ENCODE measurements at places on chromosomes 1 and 21.

DNA sequence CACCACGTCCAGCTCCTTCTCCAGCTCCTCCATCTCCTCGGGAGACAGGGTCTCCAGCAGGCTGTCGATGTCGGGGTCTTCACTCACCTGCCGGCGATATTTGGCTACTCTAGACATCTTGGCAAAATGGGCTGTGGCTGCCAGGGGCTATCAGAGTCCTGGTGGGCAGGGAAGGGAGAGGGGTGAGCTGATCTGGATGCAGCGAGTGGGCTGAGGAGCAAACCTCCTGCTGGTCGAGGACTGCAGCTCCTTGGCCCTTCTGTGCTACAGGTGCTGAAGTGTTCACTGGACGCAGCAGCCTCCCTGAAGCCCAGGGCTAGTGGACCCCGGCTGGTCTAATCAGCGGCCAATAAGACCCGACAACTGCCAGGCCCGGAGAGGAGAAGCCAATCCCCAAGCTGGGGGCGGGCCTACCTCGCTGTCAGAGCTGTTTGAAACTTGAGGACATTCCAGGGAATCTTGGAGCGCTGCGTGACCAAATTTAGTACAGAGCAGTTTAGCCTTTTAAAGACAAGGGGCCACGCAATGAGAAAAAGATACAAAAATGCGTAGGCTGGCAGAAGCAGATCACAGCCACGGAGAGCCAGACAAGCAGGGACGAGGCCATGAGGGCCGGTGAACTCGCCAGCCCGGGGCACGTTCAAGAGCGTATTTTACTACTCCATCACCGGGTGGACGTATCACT, at the start of gene LMOD1:
LMOD1 (minus strand) TSS at position 325 of the 685 bp plus-strand sequence; CDS start at position 117, 208 bp downstream.
- DNase-seq: peak; percentile 88

DNA sequence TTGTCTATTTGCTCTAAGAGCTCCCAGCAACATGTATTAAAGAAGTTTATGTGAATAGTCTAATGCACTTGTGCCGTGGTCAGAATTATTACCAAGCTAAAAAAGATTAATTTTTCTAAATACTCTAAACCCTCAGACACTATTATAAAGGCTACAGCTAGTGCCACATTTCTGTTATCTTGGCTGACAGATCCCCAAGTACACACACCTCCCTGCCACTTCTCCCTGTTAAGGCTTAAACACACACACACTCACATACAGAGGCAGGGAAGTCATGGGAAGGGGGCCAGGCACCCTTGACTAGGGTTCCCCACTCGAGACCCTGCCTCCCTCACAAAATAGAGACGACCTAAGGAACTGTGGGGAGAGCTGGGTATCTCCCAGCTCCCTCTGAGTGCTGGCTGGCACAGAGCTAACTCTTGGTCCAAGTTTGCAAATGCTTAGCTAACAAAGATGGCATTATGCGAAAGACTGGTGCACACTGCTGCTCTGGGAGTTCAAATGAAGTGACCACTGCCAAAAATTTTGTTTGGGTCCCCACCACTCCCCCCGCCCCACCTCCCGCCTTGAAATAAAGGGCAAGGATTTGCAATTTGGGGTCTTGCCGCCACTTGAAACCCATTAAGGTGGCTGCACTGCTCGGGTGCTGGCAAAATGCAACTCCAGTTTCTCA, 9.8 kb downstream of the SSBP3 start:
- DNase-seq: no peak

DNA sequence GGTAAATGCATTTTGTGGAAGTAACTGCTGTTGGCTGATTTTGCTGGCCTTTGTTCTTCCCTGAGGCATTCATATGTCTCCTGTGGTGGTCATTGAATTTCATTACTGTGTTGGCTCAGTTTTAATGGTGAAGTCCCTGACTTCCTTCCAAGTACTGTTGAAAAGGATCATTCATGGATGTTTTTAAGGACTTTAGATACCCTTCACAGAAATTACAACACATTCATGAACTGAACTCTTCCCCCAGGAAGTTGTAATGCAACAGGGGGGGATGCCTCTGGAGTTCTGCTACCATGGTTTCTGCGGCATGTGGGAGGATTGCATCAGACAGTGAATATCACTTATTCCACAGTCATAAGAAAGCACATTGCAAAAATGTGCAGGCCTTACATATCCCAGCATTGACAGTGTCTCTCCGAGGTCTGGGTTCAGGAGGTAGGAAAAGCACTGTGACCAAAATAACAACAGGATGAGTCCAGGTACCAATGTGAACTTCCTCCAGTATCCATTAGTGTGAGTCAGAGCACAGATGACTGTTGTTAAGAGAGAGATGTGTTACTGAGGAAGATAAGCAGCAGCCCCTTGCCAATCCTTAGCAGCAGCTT, 2.1 kb upstream of the RAB3GAP2 start:
- peak; percentile 39 for DNase-seq

- no peak for DNase-seq
Observed at GRCh38 chr1:172746091-172746949, 87.4 kb downstream of the FASLG start.

DNA sequence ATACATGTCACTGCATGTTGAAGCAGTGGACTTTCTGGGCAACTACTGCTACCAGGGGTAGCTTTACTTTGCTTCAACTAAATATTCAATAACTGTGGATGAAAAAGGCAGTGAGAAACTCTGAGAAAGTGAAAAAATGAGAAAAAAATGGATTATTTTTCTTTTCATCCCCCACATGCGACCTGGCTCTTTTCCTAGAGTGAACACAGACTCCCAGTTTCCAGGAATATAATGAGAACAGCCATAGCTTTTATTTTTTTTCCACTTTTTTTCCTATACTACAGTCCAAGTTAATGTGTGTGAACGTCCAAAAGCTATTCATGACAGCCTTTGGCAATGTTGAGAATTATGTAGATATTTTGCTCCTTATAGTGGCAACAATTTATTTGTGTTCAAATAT, 230.4 kb downstream of the DNM3 start:
- DNase-seq: no peak

- DNase-seq: peak; percentile 65
Observed at GRCh38 chr1:35708441-35708921, 10.2 kb downstream of the C1orf216 start.

- DNase-seq: peak; percentile 44
Observed at GRCh38 chr1:67939942-67940341, 106.7 kb upstream of the GNG12 start.

DNA sequence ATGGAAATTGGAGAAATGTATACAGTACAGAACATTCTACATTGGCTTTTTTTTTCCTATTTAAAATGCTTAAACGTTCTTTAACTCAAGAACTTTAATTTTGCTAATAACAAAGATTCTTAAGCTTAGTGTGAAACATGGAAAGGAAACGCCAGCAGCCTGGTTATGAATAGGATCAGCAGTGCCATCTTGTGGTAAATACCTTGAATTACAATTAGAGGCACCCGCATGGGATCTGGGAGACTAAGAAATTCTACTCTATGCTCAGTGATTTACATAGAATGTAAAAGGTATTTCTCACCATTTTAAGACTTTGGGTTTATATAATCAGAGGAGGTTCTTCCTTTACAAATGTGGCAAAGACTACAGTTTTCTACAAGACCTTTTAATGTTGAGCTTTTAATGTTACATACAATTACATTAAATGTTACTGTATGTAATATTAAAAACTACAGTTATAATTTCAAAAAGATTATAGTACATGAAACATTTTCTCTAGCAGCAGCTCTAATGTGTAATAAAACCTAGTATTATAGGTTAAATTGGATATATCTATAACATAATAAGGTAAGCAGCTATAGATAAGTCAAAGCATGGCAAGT, 32.1 kb upstream of the APOBEC4 start:
- peak; percentile 74 for DNase-seq

DNA sequence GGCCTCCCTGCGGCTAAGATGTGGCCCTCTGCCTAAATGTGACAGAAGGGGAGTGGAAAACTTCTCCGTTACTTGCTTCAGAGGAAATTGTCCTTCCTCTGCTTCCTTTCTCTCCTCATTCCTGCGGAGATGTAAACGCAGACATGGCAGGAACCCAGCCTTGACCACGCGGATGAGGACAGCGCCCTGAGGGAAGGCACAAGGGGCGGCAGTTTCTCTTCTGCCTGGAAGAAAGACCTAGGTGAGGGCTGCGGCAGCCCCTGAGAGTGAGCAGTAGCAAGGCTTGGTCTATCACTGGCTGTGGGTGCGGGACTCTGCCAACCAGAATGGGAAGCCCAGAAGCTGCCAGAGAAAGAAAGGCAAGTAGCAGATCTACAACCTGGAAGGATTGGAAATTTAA, 14.0 kb upstream of the CTPS1 start:
- DNase-seq: no peak

DNA sequence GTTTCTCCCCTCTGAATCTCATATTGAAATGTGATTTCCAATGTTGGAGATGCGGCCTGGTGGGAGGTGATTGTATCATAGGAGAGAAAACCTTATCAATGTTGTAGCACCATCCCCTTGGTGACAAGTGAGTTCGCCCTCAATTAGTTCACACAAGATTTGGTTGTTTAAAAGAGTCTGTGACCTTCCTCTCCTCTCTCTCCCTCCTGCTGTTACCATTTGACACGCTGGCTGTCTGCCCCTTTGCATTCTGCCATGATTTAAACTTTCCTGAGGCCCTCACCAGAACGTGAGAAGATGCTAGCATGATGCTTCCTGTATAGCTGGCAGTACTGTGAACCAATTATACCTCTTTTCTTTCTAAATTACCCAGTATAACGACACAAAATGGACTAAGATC, 730.9 kb upstream of the PRMT6 start:
- no peak for DNase-seq

DNA sequence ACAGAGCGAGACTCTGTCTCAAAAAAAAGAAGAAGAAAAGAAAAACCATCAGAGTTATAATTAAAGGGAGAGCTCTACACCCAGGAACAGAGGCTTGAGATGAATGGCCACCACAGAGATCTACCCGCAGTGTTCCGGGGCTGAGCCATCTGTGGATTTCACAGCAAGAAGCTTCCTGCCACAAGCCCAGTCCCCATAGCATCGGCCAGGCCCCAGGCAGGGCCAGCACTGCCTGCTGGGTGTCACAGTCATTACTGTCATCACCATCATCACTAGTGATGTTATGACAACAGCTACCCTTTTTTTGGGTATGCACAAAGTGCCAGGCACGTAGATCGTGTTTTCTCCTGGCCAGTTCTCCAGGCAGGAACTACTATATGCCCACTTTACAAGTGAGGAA, 111.6 kb upstream of the VAMP3 start:
- peak; percentile 4 for DNase-seq

GRCh38 chr21:36297406-36297937, 22.5 kb upstream of the MORC3 start:
- DNase-seq: no peak

GRCh38 chr1:93450321-93450720, 2.4 kb downstream of the FNBP1L start:
- no peak for DNase-seq

DNA sequence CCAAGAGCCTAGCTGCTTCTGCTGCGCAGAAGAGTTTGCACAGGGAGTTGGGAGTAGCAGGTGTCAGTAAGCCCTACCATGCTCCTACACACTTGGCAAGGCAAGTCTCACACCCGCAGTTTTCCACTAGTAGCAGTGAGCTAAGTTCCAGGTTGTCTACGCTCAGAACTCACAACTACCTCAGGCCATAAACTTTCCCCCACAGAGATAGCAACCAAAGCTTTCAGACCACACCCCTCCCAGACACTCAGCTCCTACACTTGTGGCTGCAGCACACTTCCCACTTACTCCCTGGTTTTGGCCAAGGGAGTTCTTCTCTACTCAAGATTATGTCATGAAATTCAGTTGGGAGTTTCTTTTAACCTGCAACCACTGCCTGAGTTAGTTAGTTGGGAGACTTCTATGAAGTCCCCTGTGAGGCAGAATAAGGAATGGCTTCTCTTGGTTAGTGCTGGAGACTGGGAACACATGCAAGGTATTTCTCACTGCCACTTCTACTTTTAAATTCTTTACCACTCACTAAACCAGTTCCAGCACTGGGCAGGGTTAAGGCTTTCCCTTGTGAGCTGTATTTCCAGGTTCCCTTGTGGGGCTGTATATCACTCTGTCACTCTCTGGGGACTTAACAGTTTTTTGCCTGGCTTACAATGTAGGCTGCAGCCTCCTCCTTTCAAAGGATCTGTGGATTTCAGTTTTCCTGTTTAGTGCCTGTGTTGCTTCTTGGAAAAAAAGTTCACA, 18.3 kb upstream of the MAB21L3 start:
- no peak for DNase-seq

- no peak for DNase-seq
Observed at GRCh38 chr1:38727684-38728584, 131.6 kb downstream of the RRAGC start.

GRCh38 chr1:244111027-244111426, 59.9 kb downstream of the ZBTB18 start:
- no peak for DNase-seq
